ENCODE measurements at places on chromosomes 11 and 22.
A peak's percentile ranks its signal among the peaks of the same experiment; 100 is the strongest.

GRCh38 chr11:61533401-61533800 lies 24.9 kb downstream of the LRRC10B start:
- DNase-seq, result no peak

DNA sequence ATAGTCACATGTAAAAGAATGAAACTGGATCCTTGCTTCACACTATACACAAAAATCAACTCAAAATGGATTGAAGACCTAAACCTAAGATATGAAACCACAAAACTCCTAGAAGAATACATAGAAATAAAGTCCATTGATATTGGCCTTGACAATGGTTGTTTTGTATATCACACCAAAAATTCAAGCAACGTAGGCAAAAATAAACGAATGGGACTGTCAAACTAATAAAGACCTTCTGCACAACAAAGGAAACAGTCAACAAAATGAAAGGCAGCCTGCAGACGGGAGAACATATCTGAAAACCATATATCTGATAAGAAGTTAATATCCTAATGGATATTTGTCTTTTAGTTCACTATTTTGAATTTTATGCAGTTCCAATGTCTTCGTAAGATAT lies 292.3 kb upstream of the CNTN5 start:
- no peak for DNase-seq

DNA sequence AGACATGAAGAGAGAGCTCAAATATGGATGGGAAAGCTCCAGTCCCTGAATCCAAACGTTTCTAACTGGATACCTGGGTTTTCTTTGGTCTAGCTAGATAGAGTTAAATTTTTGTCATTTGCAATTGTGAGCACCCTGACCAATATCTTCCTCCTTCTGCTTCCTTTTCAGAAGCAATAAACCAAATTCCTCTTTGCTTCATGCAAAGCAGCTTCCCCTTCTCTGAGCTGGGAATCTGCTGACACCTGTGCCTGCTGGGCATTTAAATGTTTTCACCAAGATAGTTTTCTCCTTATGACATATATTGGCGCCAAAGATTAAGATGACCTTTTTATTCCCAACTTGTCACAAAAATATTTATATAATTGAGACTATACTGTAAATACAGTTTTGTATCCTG lies 27.9 kb upstream of the PAK1 start:
- no peak for DNase-seq

DNA sequence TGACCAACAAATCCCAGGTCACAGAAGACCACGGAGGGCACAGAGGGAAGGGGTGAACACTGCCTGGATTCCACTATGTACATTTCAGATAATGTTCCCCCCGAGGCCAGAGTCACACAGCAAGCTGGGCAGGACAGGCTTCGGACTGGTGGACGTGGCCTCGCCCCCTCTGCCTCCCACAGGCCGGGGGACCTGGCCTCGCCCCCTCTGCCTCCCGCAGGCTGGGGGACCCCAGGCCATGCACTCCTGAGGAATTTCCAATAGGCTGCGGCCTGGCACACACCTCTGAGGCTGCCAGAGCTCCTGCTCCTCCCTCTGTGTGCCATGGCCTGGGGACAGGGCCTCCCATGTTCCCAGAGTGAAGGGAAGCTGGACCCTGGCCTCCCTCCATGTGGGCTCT lies 1352.8 kb downstream of the BRD1 start:
- DNase-seq, result no peak

- no peak for DNase-seq
These were observed 30.9 kb upstream of the RIC3 start for GRCh38 chr11:8199676-8200075.

GRCh38 chr11:73248526-73249185 lies 23.5 kb upstream of the P2RY6 start:
- DNase-seq, result no peak

GRCh38 chr22:27632451-27633295 lies 168.9 kb downstream of the MN1 start:
- DNase-seq, result no peak

DNA sequence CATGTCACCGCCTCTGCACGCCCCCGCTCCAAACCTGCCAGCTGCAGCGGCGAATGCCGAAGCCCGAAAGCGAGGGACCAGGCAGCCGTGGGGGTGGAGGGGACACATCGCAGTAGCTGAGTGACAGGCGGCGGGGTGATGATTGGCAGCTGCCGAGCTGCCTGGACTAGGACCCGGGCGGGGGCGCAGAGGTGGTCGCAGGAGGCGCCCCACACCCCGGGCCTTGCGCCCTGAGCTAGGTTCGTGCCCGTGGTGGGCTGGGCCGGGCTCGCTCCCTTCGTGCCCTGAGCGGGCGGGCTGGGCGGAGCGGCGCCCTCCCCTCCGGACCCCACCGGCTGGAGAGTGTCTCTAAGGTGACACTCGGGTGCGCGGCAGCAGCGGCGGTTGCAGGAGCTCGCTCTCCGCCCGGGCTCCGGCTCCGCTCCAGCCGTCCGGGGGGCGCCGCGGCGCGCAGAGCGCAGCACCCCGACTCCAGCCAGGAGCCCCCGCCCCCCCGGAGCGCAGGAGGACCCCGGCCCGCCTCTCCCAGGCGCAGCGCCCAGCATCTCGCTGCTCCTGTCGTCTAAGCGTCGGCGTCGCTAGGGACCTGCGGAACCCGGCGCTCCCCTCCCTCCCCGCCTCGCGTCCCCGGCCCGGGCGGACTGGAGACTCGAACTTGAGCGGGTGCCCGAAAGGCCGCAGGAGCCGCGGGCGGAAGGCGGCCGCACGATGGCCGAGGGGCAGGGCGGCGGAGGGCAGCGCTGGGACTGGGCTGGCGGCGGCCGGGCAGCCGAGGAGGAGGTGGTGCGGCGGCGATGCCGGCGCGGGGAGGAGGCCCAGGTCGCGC lies 14.5 kb upstream of the DGKZ start:
- DNase-seq, result no peak

- no peak for DNase-seq
These were observed 627 bp downstream of the GTF2H1 start for GRCh38 chr11:18322818-18323570.

DNA sequence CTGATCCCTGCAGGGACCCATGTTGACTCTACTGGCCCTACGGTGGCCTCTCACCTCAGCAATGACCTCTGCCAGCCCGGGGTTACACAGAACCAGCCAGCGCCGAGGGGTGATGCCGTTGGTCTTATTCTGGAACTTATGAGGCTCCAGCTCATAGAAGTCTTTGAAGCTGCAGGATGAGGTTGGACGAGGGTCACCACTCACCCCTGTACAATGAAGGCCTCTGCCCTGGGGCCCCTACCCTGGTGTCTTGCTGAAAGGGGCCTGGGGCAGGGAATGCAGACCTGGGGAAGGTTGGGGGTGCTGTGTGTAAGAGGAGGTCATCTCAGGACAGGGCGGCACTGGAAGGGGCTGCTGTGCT lies 6.8 kb downstream of the PYGM start:
- no peak for DNase-seq

DNA sequence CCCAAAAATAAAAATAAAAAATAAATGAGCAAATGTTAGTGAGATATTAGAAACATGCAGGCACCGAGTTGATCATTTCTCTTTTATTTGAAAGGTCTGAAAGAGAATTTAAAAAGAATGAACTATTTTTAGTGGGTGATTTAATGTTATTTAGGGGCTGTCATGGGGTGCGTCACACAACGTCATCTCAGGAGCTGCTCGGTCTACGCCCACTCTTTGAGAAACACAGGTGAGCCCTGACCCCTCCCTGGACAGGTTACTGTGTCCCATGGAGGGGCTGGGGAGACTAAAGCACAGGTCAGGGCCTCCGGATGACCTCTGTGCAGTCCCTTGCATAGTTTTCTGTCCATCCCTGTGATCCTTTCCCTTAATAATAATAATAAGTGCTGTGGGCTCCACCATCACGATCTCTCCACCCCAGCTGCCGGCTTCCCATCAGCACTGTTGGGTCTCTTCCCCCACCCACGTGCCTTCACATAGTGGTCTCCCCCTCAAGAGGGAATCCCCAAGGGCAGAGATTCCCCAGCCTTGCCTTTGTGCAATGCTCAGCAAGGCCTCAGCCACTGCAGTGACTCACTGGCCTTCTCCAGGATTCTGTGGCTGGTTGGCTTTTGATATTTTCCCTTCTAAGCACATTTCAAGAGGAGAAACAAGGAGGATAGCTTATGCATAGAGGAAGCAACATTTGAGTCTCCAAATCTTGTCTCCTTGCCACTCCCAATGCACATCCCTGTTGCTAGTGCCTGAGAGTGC lies 159.9 kb downstream of the TTC17 start:
- no peak for DNase-seq

GRCh38 chr11:61037441-61038093 lies 64.7 kb upstream of the CD5 start:
- DNase-seq, result no peak

DNA sequence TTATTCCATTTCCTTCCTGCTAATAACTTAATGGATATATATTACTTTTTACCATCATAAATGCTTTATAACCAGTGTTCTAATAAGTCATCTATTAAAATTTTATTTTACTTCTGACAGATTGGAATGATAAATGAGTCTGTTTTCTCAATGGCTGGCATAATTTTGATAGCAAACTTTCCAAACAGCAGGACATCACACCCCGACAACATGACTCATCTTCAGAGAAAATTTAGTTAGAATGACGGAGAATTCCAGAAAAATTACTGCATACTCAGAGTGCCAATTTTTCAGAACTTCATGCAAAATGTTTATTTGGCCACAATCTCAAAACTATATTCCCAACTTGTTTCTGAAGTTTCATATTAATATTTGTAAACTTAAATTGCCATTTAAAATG lies 174.4 kb downstream of the SWAP70 start:
- no peak for DNase-seq

DNA sequence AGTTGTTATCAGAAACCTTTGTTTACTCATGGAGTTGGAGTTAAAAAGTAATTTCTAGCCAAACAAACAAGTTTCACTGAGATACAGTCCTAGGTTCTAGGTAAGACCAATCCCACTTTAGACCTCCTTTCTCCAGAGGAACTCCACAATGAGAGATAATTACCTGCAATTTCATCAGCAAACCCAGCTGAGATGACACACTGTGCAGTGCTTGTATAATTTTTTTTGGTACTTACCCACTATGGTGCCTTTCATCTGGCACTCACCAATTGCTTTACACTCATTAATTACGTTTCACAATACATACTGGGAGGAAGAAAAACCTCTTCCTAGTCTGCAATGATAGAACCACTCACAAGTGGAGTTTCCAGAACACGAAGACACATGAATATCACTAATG lies 1.8 kb upstream of the MUC15 start:
- DNase-seq, result no peak

DNA sequence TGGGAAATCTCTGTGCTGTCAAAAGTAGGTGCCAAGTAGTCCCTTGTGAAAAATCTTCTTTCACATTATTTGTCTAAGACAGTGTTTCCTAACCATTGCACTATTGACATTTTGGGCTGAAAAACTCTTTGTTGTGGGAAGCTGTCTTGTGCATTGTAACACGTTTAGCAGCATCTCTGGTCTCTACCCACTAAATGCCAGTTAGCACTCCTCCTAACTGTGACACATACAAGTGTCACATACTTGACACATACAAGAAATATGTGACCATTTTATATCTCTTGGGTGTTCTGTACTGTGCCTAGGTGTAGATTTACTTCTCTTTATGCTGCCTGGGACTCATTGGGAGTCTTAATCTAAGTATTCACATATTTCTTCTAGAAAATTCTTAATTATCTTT lies 57.8 kb downstream of the NXPE1 start:
- no peak for DNase-seq

DNA sequence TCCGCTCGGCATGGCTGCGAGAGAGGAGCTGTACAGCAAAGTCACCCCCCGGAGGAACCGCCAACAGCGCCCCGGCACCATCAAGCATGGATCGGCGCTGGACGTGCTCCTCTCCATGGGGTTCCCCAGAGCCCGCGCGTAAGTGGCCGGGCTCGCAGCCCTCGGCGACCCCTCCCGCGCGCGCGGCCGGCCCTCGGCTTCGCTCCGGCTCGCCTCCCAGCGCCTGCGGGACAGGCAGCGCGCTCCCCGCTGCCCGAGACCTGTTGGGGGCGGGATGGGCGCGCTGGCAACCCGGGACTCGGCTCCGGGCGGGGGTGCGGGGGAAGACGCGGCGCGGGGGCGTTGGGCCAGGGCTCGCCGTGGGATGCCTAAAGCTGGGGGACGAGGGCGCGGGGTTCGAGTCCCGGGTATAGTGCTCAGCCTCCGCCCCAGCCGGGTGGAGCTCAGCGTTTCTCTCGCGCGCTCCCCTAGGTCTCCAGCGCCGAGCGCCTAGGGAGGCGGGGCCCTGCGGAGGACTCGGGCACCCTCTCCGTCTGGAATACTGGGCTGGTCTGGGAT lies 630 bp downstream of the UBASH3B start:
- peak; percentile 26 for DNase-seq

DNA sequence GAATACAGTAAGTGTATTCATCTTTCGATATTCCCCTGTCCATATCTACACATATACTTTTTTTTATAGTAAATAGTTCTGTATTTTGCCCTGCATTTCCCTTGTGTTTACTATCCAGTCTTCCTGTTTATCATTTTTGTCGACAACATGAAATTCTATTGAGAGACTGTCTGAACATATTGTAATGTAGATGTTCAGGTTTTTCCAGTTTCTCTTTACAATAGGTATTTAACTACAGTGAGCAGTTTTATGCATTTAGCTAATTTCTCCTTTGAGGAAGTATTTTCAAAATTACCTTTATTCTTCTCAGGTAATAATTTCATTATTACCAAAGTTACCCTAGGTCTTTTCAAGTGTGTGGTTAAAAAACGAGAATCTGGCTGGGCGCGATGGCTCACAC lies 16.7 kb downstream of the PIK3IP1 start:
- DNase-seq, result no peak

GRCh38 chr11:107172996-107173395 lies 154.7 kb upstream of the GUCY1A2 start:
- no peak for DNase-seq

DNA sequence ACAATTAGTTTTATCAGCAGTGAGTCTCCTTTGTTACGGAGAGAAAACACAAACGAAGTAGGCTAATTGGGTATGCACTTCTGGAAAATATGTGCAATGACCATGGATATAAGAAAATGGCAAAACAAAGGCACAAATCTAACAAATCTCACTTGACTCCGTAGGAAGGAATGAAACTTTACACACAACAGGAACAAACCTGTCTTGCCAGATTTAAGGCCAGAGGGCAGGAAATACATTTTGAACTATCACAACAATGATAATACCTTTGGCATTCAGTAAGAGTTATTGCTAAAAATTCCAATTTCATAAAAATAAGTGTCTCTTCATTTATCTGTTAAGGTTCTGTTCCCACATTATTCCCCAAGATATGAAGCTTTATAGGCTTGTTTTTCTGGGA lies 36.6 kb downstream of the SLC25A17 start:
- no peak for DNase-seq

DNA sequence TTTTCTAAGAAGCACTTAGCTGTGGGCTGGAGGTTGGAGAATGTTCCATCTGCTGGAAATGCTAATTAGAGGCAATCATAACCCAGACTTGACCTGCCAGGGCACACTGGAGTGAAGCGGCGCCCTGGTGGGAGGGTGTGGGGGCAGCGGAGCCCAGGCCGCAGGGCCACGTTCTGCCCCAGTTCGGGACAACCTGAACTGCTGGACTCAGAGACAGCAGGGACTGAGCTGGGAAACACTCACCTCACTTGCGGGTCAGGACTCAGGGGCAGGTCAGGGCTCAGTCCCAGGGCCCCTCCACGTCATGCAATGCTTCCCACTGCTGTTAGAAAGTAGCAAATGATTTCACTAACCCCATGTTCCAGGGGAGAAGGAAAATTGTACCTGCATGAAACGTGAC lies 316.4 kb downstream of the NTM start:
- DNase-seq, result no peak

Measured in activated CD8-positive, alpha-beta memory T cell treated with anti-CD3 and anti-CD28 coated beads for 1 hour (primary cell).